ENCODE measurements at places on chromosomes 2 and 18. TPM values are rescaled to one million over a fixed set of nuclear protein-coding genes. Genes with fewer than 3 reads are reported as not detected.
A peak's percentile ranks its signal among the peaks of the same experiment; 100 is the strongest.

PASK gene
- total RNA-seq: 66.1 TPM

ACTG2 gene
- 1.4 TPM for total RNA-seq

AQP12A gene
- total RNA-seq: not detected

PJVK gene
- 4.0 TPM for total RNA-seq

INO80C gene
- total RNA-seq: 51.1 TPM

RND3 gene
- 62.6 TPM for total RNA-seq

GRCh38 chr2:237165405-237166276, 80.0 kb downstream of the COPS8 start:
- peaks cover 7% of the 10 kb centered on the region for H3K36me3 ChIP-seq
- no peak overlapping the region for H3K27ac ChIP-seq
- no peaks in the 10 kb centered on the region for H3K27me3 ChIP-seq
- no peak overlapping the region for H3K4me3 ChIP-seq

DNA sequence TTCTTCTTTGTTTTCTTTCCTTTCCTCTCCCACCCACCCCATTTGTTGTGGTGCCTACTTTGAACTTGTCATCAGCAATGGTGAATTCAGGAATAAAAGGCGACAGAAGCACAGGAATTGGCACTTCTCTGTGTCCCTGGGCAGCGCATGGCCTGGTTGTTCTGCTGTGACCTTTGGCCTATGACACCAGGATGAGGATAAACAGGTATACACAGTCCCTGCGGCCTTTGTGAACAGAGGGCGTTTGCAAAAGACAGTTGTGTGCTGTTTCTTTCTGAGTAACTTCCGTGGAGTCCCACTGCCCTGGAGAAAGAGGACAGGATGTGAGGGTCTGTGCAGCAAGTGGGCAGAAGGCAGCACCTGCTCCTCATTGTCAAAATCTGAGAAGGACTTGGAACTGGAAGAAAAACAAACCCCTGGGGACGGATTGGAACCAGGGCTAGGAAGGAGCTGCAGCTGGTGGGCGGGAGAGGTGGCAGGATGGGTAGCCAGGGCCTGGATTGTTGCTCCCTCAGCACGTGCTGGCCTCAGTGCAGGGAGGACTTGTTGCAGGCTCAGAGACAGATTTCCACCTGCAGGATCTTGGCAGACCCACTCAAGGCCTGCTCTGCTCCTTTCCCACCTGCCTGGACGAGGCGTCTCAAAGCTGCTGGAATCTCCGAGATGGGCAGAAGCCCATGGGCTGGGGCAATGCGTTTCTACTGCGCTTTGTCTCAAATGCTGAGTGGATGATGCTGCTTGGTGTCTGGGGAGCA, 159.5 kb downstream of the ACKR3 start:
- no peak overlapping the region for H3K4me3 ChIP-seq
- no peak for DNase-seq
- H3K36me3 ChIP-seq: no peaks in the 10 kb centered on the region
- no peak overlapping the region for H3K27ac ChIP-seq
- no peaks in the 10 kb centered on the region for H3K27me3 ChIP-seq
- no peaks in the 10 kb centered on the region for H3K4me1 ChIP-seq

- DNase-seq: no peak
- no peaks in the 10 kb centered on the region for H3K27me3 ChIP-seq
- H3K4me1 ChIP-seq: peaks cover 5% of the 10 kb centered on the region
- H3K4me3 ChIP-seq: no peak overlapping the region
- no peak overlapping the region for H3K27ac ChIP-seq
Measured at GRCh38 chr2:168490015-168490874, 34.2 kb downstream of the CERS6 start.

DNA sequence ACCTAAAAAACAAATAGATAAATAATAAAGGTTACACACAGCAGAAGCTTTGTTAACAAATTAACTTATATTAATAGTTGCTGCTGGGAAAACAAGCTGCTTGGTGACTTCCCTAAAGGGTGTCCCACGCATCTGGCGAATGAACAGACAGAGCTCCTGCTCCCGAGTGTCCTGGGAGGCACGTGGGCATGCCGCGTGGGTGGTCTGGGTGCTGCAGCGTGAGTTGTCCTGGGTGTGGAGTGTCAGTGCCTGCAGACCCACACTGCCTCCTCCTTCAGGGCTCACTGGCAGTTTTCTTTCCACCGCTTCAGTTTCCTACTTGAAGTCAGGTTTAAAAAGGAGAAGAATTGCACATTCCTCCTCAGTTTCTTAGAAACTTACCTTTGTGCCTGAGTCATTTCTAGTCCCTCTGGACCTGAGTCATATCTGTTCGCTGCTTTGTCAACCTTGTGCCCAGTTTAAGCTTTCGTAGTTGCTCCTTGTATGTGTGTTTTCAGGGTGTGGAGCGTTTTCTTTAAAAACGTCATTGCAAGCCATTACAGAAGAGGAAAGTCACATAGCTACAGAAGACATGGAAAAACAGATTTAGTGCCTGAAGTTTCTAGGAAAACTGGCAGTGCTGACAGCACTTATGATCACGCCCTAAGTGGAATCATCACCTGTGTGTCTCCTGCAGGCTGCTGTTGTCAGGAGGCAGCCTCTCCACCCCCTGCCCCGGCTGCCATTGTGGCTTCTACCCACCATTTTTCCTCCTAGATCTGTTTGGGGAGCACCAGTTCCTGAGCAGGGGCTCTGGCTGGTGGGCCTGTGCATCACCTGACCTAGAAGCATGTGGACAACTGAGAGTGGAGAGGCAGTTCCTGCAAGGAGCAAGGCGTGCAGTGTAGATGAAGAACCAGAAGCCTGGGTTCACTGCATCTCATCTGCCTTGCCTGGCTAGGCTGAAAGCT, 24.5 kb downstream of the IMPA2 start:
- H3K4me3 ChIP-seq: no peak overlapping the region
- no peaks in the 10 kb centered on the region for H3K4me1 ChIP-seq
- no peak overlapping the region for H3K27ac ChIP-seq
- H3K36me3 ChIP-seq: peaks cover 62% of the 10 kb centered on the region
- DNase-seq: no peak
- H3K27me3 ChIP-seq: no peaks in the 10 kb centered on the region

- no peaks in the 10 kb centered on the region for H3K36me3 ChIP-seq
- H3K27ac ChIP-seq: no peak overlapping the region
- no peaks in the 10 kb centered on the region for H3K4me1 ChIP-seq
- no peak for DNase-seq
- H3K27me3 ChIP-seq: no peaks in the 10 kb centered on the region
Measured at GRCh38 chr2:12455661-12456060, 261.1 kb upstream of the TRIB2 start.

GRCh38 chr2:73503992-73504570, 118.4 kb downstream of the ALMS1 start:
- H3K4me1 ChIP-seq: no peaks in the 10 kb centered on the region
- H3K27ac ChIP-seq: no peak overlapping the region
- DNase-seq: no peak
- H3K27me3 ChIP-seq: no peaks in the 10 kb centered on the region
- H3K4me3 ChIP-seq: no peak overlapping the region

GRCh38 chr18:79503406-79503805, 107.7 kb downstream of the NFATC1 start:
- H3K4me1 ChIP-seq: no peaks in the 10 kb centered on the region
- DNase-seq: no peak
- peaks cover 1% of the 10 kb centered on the region for H3K36me3 ChIP-seq
- H3K4me3 ChIP-seq: no peak overlapping the region
- no peaks in the 10 kb centered on the region for H3K27me3 ChIP-seq

- no peaks in the 10 kb centered on the region for H3K36me3 ChIP-seq
- H3K27me3 ChIP-seq: no peaks in the 10 kb centered on the region
- no peak overlapping the region for H3K27ac ChIP-seq
- no peak for DNase-seq
- H3K4me1 ChIP-seq: no peaks in the 10 kb centered on the region
Measured at GRCh38 chr18:13374468-13375301, 156.1 kb downstream of the LDLRAD4 start.

- peak overlapping the region; percentile 61 for H3K4me3 ChIP-seq
- peaks cover 4% of the 10 kb centered on the region for H3K36me3 ChIP-seq
- H3K27me3 ChIP-seq: no peaks in the 10 kb centered on the region
- H3K27ac ChIP-seq: peak overlapping the region; percentile 83
- DNase-seq: no peak
Measured at GRCh38 chr2:201971531-201972228, 62.0 kb upstream of the FZD7 start.

- H3K27me3 ChIP-seq: no peaks in the 10 kb centered on the region
- no peak overlapping the region for H3K4me3 ChIP-seq
- no peaks in the 10 kb centered on the region for H3K36me3 ChIP-seq
- no peaks in the 10 kb centered on the region for H3K4me1 ChIP-seq
- DNase-seq: peak; percentile 5
Measured at GRCh38 chr18:36312806-36313395, 15.4 kb downstream of the FHOD3 start.
